ENCODE measurements at places on chromosomes 2 and 18.

DNA sequence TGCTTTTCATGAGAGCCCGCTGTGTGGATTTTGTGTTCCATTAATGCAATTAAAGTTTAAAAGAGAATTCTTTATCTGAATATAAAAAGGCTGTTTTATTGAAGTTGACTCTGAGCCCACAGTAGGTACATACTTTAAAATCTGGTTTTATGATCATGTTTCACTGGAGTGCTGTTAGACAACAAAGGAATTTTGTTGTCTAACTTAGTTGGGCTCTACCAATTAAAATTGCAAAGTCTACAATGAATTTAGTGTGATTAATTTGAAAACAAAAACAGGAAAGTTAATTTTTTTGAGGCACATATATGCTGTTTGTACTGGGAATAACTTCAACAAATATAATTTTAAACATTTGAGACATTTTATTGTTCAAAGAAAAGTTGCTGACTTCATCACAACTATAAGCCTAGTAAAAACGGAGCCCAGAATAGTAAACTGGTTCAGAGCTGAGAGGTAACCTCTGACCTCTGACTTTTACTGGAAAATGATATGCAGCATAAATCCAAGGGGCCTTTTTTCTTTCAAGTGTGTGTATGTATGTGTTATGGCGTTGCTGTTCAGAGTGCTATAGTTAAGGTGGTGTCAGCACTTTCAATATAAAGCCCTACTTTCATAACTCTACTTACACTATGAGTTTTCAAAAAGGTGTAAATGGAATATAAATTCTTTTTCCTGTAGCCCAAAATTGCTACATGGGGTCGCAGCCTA is 30.2 kb downstream of the MEIS1 start:
- DNase-seq, result no peak

GRCh38 chr2:10371441-10372196 is 68.9 kb downstream of the HPCAL1 start:
- no peak for DNase-seq

GRCh38 chr2:199992296-199992695 is 36.9 kb downstream of the MAIP1 start:
- DNase-seq, result no peak

- DNase-seq, result no peak
These were observed 126.6 kb upstream of the PPP1CB start for GRCh38 chr2:28624793-28625701.

- DNase-seq, result no peak
These were observed 120.8 kb upstream of the FOSL2 start for GRCh38 chr2:28271919-28272250.

DNA sequence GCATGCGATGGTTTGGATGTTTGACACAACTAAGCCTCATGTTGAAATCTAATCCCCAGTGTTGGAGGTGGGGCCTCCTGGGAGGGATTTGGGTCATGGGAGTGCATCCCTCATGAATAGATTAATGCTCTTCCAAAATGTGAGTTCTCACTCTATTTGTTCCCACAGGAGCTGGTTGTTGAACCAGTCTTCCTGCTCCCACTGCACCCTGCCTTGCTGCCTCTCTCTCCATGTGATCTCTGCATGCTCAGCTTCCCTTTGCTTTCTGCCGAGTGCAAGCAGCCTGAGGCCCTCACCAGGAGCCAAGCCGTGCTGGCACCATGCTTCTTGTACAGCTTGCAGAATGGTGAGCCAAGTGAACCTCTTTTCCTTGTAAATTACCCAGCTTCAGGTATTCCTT is 206.8 kb downstream of the VAPA start:
- DNase-seq, result no peak

GRCh38 chr18:11658989-11659388 is 30.1 kb upstream of the GNAL start:
- DNase-seq, result no peak

GRCh38 chr2:138744713-138745112 is 35.5 kb downstream of the NXPH2 start:
- DNase-seq, result no peak

- DNase-seq, result no peak
These were observed 38.3 kb upstream of the WIPF1 start for GRCh38 chr2:174635776-174636404.
